ENCODE measurements at places on chromosomes 5 and 9.

GRCh38 chr9:91817493-91818224 lies 132.4 kb downstream of the ROR2 start:
- DNase-seq, result no peak

- DNase-seq, result no peak
Measured at GRCh38 chr5:69368458-69369339, 621 bp downstream of the AK6 start.

GRCh38 chr9:90720621-90721265 lies 78.1 kb upstream of the DIRAS2 start:
- DNase-seq, result no peak

DNA sequence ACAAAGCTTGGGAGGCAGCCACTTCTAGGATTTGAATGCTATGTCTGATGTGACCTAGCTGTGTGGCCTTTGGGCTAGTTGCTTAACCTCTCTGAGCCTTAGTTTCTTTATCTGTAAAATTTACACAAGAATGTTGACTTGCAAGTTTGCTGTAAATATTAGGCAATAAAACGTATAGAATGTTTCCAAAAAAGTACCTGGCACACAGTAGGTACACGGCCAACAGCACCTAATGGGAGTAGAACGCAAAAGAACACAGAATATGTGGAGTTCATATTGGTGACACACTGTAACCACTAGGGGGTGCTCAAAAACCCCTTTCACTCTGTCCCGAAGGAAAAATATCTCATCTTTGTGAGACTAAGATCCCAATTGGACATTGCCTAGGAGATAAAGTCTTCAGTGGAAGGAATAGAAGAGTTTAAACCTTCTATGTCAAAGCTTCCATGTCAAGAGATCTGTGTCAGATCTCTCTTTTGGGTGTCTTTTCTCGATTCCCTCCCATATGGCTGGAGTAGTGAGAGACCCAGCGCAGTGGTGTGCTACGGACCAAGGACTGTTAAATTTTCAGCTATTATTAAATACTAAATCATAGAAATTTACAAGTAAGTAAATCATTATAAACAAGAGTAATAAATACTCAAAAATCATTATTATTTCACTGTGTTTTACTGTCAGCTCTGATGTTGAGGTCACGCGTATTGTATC lies 145.4 kb upstream of the RAD23B start:
- DNase-seq, result no peak

Measured in T1000 (cell line).